ENCODE measurements at places on chromosomes 3 and 15. TPM values are rescaled to one million over a fixed set of nuclear protein-coding genes. Genes with fewer than 3 reads are reported as not detected.

DNASE1L3 gene
- total RNA-seq = not detected

ROBO2 gene
- total RNA-seq = not detected

FAM174B gene
- 0.66 TPM for total RNA-seq

CKMT1A gene
- total RNA-seq = not detected

P2RY14 gene
- total RNA-seq = not detected

HMG20A gene
- 68.9 TPM for total RNA-seq

SCN5A gene
- total RNA-seq = 23.7 TPM

TOP2B gene
- 186 TPM for total RNA-seq

RLBP1 gene
- not detected for total RNA-seq
